ENCODE measurements at places on chromosomes 12 and 14.

DNA sequence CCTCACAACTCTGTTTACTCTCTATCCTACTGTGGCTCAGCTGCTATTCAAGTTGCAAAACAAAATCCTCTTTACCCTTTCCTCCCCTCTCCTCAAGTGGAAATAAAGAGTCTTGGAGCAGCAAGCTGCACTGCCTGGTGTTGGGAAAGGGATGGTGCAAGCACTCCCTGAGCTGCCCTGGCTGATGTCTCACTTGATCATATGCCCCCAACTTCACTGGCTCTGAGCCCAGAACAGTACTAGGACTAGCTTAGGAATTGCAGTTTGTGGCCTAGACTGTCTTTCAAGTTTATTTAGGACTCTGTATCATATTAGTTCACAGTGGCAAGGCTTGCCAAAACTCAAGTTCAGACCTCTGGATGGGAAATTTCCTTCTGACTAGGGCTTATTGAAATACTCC lies 1683.8 kb upstream of the SEL1L start:
- no peak for DNase-seq

GRCh38 chr12:16955083-16955657 lies 349.2 kb upstream of the LMO3 start:
- no peak for DNase-seq

GRCh38 chr14:104161602-104162367 lies 23.4 kb downstream of the KIF26A start:
- no peak for DNase-seq

DNA sequence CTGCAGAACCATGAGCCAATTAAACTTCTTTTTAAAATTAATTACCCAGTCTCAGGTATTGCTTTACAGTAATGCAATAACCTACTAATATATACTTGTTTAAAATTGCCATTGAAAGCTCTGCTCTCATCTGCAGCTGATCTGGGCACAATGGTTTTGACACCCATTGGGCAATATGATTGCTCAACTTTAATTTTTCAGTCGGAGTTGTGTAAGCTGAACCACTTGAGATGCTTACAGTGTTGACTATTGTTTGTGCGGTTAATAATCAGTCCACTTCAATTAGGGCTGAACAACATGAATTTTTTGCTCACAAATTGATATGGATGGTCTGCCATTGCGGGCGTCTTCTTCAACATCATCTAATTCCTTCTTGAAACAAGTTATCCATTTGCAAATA lies 18.0 kb upstream of the OR4K5 start:
- no peak for DNase-seq

- DNase-seq = no peak
Observed at GRCh38 chr12:131221061-131221956, 267.6 kb downstream of the ADGRD1 start.

GRCh38 chr12:62917926-62918325 lies 17.0 kb downstream of the PPM1H start:
- no peak for DNase-seq

DNA sequence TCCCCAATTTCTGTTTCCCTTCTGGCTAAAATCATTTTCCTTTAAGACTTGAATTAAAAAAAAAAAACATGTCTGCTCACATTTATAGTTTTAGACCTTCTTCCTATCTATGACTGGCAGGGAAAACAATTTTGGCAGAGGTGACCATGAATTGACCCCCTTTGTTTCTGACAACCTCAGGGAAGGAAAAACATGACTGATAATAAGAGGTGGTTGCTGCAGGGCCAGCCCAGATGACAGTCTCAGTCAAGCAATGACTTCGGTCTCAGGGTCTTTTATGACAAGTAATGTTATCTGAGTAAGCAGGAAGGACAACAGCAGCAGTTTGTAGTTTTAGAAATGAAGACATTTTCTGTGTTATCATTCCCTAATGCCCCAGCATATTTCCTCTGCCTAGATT lies 430.9 kb downstream of the LRIG3 start:
- no peak for DNase-seq

DNA sequence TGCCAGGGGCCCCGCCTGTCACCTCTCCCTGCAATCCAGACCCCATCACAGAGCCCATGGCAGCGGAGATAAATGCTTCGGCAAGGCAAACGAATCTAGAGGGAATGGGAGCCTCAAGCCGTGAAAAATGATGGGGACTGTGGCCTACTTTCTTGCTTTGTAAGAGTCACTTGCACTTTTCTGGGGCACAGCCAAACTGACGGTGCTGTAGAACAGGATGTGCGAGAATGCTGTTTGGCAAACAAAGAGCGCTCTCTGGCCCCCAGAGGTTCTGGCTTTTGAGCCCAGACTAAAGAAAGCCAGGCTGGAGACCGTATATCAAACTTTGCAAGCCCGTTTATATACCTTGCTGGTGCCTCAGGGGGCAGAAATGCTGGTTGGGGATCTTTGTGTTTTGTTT lies 108.7 kb downstream of the CACNA1C start:
- DNase-seq = no peak

GRCh38 chr12:82793751-82794281 lies 107.1 kb downstream of the TMTC2 start:
- DNase-seq = no peak

DNA sequence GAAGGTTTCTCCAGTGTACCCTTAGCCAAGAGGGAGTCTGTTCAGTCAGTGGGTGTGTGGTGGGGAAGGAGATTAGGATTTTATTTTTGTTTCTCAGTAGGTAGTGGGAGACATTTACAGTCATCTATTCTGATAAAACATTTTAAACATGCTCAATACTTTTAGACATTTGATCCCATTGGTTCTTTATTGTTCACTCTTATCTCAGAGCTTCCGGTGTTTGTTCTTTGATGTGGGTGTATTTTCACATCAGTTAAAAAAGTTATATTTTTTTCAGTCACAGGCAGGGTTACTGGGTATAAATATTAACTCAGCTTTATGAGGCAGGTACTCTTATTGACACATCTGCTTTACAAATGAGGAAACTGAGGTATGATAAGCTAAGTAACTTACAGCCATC lies 43.3 kb upstream of the LRRK2 start:
- no peak for DNase-seq

DNA sequence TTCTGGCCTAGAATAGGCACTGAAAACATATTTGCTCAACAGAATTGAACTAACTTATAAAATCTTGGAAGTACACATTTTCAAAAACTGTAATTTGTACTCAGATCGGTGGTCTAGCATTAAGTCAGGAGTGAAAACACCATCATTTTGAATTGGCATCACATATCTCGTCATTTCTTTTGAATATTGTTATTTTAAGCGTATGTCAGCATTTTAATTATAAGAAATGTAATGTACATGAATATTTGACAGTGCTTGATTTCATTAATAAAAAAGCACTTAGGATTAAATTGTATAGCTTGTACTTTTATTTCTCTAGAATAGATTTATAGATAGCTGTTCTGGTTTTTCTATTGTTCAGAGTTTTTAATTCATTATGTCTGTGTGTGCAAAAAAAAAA lies 892.2 kb downstream of the BCL11B start:
- DNase-seq = no peak

GRCh38 chr12:107360482-107360881 lies 267.1 kb upstream of the CRY1 start:
- DNase-seq = no peak

- DNase-seq = no peak
Observed at GRCh38 chr12:104951759-104952509, 6.2 kb downstream of the SLC41A2 start.

GRCh38 chr14:29584992-29585391 lies 342.7 kb downstream of the PRKD1 start:
- DNase-seq = no peak

DNA sequence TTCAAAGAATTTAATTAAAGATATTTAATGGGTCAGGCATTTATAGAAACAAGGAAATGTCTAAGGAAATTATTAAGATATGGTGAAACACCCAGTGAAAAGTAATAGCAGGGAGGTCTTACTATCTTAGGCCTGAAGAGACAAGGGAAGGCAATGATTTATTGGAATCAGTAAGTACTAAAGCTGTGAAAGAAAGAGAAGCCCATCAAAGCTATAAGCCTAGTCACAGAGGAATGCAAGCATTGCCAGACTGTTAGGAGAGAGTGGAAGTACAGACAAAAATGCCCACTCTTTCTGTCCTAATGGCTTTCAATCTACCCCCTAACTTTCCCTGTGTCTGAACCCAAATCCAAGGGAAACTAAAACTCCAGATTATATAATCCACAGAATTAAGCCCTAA lies 69.2 kb upstream of the PIK3C2G start:
- no peak for DNase-seq

- DNase-seq = no peak
Observed at GRCh38 chr14:69741055-69741454, 25.9 kb upstream of the SRSF5 start.

DNA sequence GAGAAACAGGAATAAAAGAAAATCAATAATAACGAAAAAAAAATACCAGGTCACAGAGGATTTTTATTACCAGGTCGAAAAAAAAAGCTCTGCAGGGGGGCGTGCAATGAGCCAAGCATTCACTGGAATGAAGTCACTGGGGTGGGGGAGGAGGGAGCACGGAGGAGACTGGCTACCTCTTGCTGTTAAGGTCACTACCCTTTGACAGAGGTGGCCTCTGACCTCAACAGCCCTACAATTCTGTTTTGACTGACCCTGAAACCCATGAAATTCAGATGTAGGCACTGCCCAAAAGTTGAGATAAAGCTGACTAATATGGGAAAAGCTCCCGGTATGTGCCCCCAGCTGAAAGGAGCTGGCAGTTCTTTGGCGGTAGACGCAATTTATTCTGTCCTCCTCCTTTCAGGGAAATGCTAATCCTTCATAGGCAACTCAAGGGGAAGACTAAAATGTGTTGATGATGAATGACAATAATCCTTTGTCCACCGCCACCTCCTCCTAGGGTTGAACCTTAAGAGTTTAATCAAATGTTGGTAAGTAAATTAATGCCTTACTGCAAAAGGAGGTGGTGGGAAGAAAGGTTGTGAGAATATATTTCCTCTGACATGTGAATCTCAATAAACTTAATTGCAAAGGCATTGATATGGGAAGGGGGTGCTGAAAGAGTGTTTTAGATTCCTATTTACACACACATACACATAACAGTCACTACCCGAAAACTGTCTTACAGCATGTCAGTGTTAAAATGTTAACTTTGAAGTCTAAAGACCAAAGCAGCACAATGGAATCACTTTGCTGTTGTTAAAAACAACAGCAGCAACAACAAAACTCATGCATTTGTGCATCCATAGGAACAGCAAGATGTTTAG lies 6.3 kb upstream of the RIC8B start:
- DNase-seq = no peak

GRCh38 chr12:574475-575128 lies 88.6 kb downstream of the NINJ2 start:
- no peak for DNase-seq

DNA sequence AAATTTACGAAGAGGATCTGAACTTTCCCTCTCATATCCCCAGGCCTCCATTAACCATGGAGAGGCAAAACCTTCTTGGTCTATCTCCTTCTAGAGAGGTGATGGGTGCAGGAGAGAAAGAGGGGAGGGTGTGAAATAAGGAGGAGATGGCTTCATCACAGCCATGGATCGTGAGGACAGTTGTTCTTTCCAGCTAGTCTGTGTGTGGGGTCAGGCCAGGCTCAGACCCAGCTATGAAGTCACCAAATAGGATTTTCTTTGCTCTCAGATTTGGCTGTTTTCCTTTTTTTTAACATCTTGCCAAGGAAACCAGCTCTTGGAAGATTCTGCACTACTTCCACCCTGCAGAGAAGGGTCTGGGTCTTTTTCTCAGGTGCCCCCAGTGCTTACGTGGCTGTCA lies 64.9 kb upstream of the FAM181A start:
- no peak for DNase-seq

GRCh38 chr12:47231456-47231855 lies 151.7 kb upstream of the AMIGO2 start:
- no peak for DNase-seq

GRCh38 chr12:27220988-27221345 lies 23.1 kb upstream of the STK38L start:
- no peak for DNase-seq

DNA sequence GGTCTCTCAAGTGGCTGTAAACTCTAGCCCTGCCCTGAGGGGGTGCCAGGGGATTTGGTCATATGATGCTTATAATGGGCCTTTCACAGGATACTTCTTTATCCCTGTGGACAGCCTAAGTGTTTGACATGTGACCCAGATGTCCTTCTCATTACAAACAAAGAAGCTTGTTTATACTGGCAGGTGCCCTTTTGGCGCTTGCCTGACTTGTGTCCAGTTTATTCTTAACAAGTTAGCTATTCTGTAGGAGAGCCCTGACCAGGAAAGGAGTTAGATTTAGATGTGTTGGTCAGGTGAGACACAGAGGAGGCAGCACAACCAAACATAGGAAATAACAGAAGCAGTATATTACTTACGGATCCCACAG lies 51.9 kb downstream of the CCDC91 start:
- DNase-seq = no peak

DNA sequence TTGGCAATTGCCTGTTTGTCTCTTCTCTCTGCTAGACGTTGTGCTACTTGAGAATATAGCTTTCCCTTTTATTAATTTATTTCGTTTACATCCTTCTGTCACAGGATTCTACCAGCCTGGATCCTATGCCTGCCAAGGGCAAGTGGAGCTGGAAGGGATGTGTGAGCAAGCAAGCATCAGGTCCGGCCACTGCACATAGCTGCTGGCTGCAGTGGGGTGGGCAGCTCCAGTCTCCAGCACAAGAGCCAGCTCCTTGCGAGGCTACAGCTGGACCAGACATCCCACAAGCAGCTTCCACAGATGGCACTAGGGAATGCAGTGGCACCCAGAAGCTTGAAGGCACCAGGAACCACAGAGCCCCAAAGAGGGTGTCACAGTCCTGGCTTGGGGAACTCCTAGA lies 225.0 kb downstream of the KCNC2 start:
- no peak for DNase-seq

- DNase-seq = no peak
Observed at GRCh38 chr12:29783773-29784666, at the start of gene TMTC1. Gene TMTC1 (minus strand): TSS chr12:29783942. CDS start chr12:29783751, 191 bp downstream.

DNA sequence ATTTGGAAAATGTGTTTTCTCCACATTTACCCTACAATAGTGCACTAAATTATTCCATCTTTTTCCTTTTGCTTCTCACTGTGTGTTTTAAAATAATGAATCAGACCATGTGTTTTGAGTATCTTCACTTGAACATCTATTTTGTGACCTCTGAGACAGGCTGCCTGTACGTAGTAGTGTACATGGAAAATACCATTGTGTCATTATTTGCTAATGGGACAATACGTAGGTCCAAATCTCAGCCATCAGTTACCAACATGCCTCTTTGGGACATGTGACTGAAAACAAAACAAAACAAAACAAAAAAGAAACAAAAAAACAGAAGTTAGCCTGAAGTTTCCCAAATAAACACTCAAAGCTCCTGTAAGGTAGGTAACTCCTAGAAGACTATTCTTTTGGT lies 7.1 kb upstream of the MYF6 start:
- DNase-seq = no peak

Data from GF-D8 (cell line).